ENCODE measurements at places on chromosomes 5 and 9. TPM values are rescaled to one million over a fixed set of nuclear protein-coding genes. Genes with fewer than 3 reads are reported as not detected.

GRCh38 chr9:111094958-111095357 is 56.7 kb upstream of the LPAR1 start:
- no peak for DNase-seq

GRCh38 chr5:96227957-96228356 is 205.1 kb downstream of the PCSK1 start:
- no peak for DNase-seq

DNA sequence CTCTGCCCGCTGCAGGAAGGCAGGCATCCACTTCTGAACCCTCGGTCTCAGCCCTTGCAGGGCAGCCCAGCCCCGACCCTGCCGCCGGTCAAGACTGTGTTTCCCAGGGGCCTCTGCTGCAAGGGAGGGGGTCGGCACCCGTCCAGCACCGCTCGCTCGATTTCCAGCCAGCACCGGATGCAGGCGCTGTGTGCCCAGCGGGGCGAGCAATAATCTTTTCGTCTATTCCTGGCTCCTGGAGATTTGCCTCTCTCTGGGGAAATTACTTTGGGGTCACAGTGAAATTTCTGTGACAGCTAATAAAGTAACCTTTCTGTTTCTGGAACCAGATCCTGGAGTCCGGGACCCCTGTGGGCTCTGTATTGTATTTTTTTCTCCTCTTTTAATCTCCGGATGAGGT is 155.3 kb downstream of the COL23A1 start:
- DNase-seq, result no peak

Gene MELK
- 1.2 TPM for total RNA-seq

Gene FANCG
- total RNA-seq, result 9.4 TPM

GRCh38 chr5:139181322-139181730 is 16.8 kb downstream of the SIL1 start:
- DNase-seq, result no peak
